ENCODE measurements at places on chromosomes 7 and 10.

- DNase-seq, result no peak
Observed at GRCh38 chr10:29811751-29812427, 177.1 kb upstream of the SVIL start.

DNA sequence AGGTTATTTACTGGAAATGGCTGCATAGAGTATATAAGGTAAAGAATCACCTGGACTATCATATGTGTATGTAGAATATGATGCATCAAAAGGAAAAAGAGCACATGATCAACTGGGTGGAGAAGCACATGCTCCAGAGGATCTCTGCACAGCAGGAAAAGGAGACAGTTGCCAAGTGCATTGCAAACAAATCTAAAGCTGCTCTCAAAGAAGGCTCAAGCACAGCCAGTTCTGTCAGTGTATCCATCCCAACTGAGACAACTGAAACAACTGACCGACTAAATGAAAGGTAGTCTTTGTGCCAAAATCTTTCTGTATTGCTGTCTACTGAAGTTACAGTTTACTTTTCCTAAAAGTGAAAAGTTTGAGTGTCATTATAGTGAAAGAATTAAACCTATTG, 83.2 kb upstream of the SGCE start:
- DNase-seq, result no peak

DNA sequence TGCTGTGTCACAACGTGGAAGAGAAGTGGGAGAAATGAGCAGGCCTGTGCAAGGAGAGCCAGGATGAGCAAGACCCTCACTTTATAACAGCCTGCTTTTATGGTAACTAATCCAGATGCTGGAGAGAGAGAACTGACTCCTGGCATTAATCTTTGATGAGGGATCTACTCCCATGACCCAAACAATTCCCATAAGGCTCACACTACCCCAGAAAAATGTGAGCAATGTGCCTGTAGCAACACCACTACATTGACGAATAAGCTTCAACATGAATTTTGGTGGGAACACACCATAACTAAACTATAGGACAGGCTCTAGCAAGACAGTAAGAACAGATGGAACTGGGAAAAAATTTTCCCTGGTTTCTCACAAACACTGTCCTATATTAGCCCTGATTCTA, 173.6 kb upstream of the PRSS58 start:
- DNase-seq, result no peak

GRCh38 chr7:20302891-20303290, 27.8 kb upstream of the ITGB8 start:
- DNase-seq, result no peak

- no peak for DNase-seq
Observed at GRCh38 chr7:95550546-95550945, 45.8 kb downstream of the PDK4 start.

DNA sequence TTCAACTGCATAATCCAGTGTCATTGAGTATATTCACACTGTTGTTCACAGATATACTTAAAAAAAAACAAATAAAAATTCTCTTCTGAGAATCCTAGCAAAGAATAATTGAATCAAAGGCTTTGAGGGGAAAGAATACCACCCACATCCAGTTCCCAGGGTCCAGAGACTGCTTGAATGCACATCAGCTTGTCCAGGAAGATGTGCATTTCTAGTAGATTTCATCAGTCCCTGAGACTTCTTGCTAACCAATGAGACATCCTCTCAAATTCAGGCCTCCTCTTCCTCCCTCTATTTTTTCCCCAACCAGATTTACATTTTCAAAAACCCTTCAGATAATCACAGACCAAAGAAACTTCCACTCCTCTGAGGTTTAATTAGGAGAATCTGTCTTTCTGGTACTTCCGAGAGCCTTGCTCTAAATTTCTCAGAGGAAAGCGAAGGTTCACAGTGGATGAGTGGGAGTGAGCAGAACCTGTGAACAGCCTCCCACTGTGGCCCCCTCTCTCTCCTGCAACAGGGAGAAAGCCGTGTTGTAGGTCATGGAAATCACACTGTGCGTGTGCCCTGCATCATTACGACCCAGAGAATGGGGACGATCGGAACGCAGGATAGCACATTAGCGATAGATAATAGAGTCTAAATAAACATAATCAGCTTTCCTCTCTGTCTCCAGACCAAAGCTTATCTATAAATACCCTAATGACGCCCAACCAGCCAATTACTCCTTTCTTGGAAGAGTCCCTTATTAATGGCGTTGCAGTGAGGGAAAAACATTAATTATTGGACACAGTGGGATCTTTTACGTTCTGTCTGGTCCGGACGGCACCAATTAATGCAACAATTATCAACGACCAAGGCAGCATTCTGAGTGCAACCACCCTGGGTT, 212.5 kb downstream of the EMX2 start:
- DNase-seq, result no peak

Measured in central memory CD8-positive, alpha-beta T cell (primary cell).